ENCODE measurements at places on chromosomes 2 and 18.

- no peak for DNase-seq
Measured at GRCh38 chr2:8542381-8543059, 139.3 kb upstream of the ID2 start.

GRCh38 chr2:233165543-233165894 is 86.0 kb upstream of the ATG16L1 start:
- no peak for DNase-seq

- no peak for DNase-seq
Measured at GRCh38 chr18:22932885-22933205, 283 bp upstream of the RBBP8 start.

DNA sequence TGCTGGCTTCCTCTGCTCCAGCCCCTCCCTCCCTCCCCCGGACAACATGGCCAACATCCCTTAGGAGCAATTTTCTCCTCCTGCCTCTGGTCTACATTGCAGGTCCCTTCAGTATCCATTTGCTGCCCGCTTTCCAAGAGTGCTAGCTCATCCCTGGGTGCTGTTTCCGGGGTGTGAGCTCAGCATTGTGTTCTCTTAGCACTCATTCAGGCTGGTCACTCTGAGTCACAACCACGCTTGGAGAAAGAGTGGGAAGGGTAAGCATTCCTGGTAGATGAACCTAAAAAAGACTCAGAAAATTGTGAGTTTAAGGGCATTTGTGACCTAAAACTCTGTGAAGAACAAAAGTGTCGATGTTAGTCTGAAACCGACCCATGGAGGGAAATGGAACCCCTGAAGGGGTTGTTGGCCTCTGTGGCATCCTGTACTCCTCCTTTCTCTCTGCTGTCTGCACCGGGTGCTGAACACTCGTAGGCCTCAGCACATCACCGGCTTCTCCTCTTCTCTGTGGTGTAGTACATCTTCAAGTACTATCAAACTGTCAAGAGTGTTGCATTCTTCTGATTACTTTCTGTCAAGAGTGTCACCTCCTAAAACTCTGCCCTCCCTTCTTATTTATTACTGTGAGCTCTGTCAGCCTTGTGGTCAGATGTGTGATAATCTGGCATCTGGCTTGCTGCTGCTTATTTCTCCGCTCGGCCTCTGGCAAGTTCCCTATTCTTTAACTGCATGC is 73.0 kb downstream of the CTNNA2 start:
- no peak for DNase-seq

GRCh38 chr2:37585982-37586621 is 85.3 kb downstream of the CDC42EP3 start:
- no peak for DNase-seq

DNA sequence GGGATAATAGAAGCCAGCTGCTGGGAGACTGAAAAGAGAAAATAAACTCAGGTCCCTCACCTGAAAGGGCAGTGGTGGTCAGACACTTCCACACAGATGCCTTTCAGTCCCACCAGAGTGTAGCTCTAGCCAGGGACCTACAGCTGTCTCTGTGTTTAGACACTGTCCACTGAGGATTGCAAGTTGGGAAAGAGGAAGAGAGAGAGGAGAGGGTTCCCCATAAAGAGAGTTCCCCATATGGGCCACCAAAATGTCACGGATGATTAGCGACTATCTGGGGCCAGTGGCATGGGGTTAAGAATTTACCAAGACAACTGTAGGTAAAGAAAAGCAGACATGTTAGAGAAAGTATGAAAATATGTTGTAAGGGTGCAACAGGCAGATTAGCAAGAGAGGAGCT is 36.7 kb upstream of the SKA1 start:
- DNase-seq = no peak

DNA sequence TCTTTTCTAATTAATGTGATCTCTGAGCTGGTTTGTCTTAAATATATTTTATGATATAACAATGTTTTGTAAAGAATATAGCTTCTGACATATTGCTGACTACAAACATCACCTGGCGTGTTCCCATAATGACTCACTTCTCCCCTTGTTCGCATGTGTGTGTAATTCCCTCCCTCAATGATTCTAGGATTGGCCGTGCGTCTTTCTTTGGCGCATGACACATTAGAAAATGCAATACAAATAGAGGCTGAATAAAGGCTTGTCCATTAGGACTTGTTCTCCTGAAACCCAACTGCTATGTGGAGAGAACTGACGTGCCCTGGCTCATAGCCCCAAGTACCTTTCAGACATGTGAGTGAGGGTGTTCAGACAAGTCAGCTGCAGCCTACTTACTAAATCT is 159.7 kb upstream of the CDH20 start:
- no peak for DNase-seq

GRCh38 chr2:181772334-181772733 is 92.0 kb upstream of the NEUROD1 start:
- DNase-seq = no peak

DNA sequence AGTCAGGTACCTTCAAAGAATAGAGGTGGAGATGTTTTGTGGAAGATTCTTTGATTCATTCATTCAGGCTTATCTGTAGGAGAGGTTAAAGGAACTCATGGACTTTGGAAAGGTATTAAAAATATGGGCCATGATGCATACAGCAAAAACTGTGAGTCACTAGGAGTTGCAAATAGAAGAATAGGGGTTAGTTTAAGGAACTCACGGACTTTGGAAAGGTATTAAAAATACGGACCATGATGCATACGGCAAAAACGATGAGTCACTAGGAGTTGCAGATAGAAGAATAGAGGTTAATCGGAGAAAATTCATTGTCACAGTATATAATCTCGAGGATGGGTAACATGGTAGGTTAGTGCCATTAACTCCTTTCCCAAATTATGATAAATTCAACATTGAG is 41.2 kb downstream of the SLC9A2 start:
- DNase-seq = no peak

DNA sequence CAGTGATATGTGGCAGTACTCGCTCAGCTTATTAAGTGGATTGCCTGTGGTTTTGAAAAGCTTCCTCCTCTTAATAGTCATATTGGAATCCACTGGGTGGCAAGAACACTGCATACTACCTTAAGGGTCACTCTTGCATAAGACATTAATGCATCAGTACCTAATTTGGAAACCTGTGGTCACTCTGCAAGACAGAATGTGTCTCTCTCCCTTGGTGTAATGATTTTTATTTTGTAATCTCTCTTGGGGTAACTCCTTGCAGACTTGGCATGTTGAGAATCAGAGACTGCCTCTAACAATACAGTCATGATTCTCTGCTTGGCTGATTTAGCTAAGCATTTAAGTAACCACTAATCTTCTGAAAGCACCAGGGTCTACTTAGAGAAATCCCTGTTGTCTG is 33.0 kb upstream of the IER3IP1 start:
- no peak for DNase-seq

DNA sequence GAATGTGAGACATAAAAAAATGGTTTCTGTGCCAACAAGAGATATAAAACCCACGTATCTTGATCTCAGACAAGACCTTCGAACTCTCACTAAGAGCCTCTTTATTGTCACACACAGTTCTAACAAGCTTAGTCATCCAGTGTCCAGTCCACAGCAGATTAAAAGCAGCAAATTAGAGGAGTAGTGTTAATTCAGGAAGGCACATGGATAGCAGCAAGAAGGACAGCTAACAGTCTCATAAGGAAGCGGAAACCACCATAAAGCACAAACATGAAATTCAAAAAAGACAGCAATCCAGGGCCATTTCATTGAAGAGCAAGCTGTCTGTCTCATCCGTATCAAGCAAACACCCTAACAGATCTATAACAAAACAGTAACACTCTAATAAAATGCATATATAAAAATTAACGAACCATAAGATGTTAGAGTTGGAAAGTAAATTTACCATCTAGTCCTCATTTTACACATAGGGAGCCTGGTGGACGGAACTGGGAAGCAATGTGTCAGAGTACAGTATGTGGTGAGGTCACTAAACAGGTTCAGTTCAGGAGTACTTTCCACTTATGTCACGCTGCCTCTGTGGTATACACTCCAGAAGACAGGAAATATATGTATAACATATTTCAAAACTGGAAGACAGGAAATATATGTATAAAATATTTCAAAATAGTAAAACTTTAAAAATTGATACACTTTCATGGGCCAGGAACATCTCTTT is 18.3 kb downstream of the AAK1 start:
- DNase-seq = no peak

GRCh38 chr18:47731276-47731675 is 199.2 kb downstream of the SMAD2 start:
- no peak for DNase-seq

- no peak for DNase-seq
Measured at GRCh38 chr2:60259781-60260180, 293.7 kb downstream of the BCL11A start.

DNA sequence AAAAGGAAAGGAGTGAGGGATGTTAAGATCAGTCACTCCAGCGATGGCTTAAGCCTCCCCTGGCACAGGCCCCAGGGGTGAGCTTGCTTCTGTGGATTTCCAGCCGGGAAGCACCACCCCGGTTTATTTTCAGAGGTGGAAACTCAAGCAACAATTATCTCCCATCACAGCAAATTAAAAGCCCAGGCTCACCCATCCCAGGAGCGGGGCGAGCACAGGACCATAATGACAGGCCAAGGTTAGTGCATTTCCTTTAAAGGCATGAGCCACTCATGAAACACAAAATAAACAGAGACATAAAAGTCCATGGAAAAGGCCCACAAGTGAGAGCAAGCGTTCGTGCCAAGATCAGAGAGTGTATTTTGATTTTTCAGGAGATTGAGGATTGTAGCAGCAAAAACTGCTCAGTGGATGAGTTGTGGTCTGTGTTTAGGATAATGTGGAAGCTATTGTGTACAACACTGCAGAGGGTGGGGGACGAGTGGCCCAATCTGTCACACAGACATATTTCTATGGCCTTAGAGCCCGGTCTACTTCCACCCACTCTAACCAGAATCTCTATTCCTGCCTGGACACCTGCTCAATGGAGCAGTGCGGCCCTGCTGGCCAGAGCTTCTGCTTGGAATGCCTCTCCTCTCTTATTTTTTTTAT is 111.4 kb upstream of the CDC42EP3 start:
- no peak for DNase-seq

DNA sequence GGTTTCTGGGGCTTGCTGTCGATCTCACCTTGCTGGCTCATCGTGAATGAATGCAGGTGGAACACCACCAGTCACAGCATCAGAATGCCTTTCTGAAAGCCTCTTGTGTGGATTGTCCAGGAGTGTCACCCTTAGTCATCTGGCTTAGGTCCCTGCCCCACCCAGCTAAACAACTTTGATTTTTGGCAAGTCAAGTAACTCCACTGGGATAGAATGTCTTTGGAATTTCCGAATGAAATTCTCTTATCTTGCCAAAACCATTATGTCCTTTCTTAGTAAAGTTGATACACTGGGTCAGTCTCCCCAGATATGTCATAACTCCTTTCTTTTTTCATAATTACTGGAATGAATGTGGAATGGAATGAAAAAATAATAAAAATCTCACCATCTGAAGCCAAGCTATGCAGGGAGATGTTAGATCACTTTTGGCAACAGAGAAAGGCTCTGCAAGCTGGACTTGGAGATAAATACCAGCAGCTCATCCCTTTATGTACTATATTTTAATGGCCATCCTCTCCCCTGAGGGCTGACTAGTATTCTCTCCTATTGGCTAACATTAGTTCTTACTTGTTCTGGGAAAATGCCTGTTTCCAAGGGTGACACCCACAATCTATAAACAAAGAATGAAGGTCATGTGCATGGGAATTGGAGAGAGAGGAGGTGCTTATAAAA is 35.4 kb downstream of the INSIG2 start:
- DNase-seq = no peak

- DNase-seq = no peak
Measured at GRCh38 chr2:136932700-136933099, 167.4 kb downstream of the THSD7B start.

DNA sequence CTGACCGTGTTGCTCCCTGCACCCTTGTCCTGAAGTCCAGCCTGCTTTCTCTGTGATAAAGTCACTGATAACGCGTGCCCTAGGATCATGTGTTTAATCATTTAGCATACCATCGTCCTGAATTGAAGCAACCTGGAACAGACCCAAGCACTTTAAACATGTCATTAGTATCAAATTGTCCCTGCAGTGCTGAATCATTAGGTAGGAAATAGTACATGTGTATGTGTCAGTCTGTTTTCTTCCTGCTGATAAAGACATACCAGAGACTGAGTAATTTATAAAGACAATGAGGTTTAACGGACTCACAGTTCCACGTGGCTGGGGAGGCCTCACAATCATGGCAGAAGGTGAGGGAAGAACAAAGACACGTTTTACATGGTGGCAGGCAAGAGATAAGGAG is 2.8 kb downstream of the ASB18 start:
- DNase-seq = no peak

GRCh38 chr18:74376523-74376922 is 60.9 kb downstream of the C18orf63 start:
- no peak for DNase-seq
